ENCODE measurements at places on chromosomes 4 and X.
A peak's percentile ranks its signal among the peaks of the same experiment; 100 is the strongest.

- no peak for DNase-seq
Measured at GRCh38 chr4:116082808-116083366, 969.5 kb upstream of the NDST4 start.

DNA sequence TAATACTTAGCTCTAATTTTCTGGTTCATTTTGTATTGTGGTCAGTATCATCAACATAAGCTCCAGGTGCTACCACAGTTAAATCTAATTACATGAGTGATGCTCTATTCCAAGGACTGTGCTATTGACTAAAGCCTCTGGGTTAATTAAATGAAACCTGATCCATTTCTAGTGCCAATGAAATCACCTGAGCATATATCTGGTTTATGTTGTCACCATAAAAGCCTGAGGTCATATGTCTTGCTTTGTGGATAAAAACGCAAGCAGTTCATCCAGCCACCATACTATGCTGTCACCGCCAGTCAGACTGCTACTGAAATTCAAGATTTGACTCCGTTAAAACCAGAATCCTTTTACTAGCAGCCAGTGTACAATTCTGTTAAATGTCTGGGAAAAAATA, 64.2 kb upstream of the ZNF518B start:
- DNase-seq = no peak

DNA sequence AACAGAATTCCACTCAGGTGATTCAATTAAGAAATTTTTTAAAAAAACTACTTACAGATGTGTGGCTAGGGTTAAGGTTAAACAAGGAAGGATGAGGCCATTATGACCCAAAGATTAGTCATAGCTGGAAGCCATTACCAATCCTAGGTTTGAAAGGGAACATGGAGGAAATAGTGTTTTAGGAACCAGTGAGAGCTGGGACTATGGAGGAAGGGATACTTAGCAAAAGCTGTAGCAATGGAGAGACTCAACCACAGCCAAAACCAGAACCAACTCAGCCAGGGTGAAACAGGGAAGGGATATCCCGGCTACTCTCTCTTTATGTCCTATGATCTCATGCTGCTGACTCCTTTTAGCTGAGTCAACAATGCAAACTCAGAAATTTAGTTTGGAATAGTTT, 148.6 kb upstream of the CNKSR2 start:
- DNase-seq = no peak

DNA sequence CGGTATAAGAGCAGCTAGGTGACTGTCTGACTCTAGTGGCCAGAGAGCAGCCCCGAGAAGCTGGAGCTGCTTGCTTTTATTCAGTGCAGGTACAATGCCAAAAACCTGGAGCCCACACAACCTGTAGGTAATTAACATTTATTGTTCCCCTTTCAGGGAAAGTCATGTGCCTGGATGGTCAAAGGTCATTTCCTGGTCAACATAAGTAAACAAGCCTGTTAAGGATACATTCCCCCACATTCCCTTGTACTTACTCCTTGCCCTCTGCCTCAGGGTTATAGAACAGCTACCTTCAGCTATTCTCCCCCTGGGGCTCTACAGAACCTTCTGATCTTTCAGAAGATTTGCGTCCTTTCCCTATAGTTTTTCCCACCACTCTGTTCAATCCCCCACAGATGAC, 253.4 kb downstream of the TMA16 start:
- DNase-seq = no peak

GRCh38 chrX:152865232-152865920, 32.5 kb upstream of the ZNF185 start:
- DNase-seq = no peak

DNA sequence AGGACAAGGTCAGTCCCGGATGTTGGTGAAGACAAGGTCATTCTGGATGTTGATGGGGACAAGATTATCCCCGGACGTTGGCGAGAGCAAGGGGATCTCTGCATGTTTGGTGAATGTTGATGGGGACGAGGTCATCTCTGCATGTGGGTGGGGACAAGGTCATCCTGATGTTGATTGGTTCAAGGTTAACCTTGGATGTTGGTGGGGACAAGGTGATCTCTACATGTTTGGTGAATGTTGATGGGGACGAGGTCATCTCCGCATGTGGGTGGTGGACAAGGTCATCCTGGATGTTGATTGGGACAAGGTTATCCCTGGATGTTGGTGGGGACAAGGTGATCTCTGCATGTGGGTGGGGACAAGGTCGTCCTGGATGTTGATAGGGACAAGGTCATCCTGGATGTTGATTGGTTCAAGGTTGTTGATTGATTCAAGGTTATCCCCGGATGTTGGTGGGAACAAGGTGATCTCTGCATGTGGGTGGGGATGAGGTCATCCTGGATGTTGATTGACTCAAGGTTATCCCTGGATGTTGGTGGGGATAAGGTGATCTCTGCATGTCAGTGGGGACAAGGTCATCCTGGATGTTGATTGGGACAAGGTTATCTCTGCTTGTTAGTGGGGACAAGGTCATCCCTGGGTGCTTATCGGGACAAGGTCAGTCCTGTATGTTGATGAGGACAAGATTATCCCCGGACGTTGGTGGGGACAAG, 28.8 kb upstream of the PLCXD1 start:
- DNase-seq = no peak

DNA sequence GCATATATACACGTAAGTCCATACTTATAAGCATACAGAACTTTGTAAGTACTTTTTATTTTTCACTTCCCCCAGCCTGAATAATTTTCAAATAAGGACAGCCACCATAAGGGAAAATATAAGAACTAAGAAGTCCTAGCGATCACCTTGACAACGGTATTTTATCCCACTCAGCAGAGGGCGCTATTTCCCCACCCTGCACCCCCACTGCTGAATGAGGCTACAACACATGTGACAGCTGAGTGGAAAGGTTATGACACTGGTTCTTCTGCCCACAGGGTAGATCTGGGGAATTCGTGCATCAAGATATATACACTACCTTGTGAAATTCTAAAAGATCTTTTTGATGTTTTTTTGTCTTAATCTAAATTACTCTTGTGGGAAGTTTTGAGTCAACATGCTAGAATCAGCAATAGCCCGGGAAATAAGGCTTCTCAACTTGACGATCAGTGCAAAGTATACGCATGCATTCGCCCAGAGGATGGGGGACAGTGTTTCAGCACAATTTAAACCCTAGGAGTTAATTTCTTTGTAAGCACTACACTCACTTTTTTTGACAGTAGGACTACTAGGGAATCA, 151.5 kb downstream of the CORIN start:
- peak; percentile 44 for DNase-seq

DNA sequence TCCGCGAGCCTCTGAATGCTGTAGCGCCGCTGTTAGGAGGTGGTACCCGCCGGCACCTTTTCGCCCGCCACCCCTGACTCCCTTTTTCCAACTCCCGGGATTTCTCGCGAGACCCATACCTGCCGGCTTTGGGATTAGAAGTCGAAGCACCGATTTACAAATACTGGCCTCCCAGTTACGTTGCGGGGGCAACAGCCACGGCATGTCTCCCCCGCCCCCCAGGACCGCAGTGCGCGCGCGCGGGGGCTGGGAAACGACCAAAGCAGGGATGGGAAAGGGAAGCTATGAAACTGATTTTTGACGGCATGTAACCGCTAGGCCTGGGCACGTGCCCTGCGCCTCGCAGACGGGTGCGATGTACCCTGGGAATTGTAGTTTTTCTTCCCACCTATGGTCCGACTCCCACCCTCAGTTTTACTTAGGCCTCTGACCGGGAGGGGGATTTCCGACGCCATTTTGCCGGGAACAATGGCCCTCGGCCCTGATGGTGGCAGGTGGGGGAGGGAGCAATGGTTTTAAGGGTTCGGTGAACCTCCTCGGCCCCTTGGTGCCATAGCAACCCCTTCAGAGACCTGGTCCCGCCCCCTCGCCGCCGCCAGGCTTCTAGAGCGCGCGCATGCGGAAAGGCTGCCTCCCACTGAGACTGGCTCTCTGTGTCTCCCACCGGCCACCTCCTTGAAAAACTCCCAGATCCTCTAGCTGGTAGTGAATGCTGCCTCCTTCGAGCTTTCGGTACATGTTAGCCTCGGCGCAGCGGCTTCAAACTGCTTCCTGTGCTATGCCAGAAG, 772 bp upstream of the WNK3 start:
- DNase-seq = peak; percentile 65
